NCI-H2227 treated with DMSO at 0.1 percent for 48 hours (cell line): ENCODE measurements at places on chromosomes 3 and 15.
A peak's percentile ranks its signal among the peaks of the same experiment; 100 is the strongest.

GRCh38 chr3:38487323-38487722, 8.8 kb upstream of the EXOG start:
- DNase-seq: no peak

GRCh38 chr3:151987893-151988292, 114.5 kb downstream of the SUCNR1 start:
- no peak for DNase-seq

GRCh38 chr3:179811321-179812095, 158.7 kb downstream of the USP13 start:
- peak; percentile 64 for DNase-seq

- no peak for DNase-seq
Observed at GRCh38 chr3:146279013-146279412, 28.1 kb upstream of the PLSCR4 start.

GRCh38 chr3:42032693-42033349, 58.3 kb upstream of the TRAK1 start:
- DNase-seq: peak; percentile 87

DNA sequence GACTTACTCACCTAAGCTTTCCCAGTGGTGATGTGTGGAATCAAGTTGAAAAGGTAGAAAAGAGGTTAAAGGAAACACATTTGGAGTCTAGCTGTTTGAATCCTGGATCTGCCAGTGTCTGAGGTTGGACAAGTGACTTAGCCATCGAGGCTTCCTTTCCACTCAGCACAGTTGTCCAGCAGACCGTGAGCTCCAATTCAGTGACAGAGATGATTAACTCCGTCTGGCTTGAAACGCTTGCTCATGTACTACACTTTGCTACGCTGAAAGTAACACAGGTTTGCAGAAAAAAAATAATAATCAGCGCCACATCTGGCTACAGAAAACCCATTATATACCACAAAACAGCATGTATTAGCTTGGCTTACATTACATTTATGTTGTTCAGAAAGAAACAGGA, 364.9 kb upstream of the MCTP2 start:
- no peak for DNase-seq

- no peak for DNase-seq
Observed at GRCh38 chr3:46733026-46733800, 15.5 kb upstream of the PRSS50 start.

DNA sequence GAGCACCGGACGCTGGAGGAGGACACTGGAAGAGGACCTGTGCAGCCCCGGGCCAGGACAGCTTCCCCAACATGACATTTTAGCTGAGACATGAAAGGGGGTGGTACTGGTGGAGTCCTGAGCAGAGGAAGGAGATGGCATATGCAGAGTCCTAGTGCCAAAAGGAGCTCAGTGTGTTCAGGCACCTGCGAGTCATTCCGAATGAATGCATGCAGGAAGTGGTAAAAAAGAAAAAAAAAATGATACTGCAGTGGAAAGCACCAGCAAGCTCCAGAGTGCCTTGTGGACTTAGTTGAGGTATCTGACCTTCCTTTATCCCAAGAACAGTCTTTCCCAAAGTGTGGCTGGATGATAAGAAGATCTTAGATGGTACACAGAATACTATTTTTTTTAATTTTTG, 6.6 kb upstream of the ZNF148 start:
- no peak for DNase-seq
